Activated CD4-positive, alpha-beta T cell treated with anti-CD3 and anti-CD28 coated beads for 24 hours (primary cell): ENCODE measurements at places on chromosomes 12 and 14.

DNA sequence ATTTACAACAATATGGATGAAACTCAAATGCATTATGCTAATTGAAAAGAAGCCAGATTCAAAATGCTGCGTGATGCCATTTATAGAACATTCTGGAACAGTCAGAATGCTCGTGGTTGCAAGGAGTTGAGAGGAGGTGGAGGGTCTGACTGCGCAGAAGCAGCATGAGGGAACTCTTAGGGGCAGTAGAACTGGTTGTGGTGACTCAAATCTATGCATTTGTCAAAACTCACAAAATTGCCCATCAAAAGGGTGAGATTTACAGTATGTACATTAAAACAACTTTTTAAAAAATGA is 113.7 kb upstream of the PDZRN4 start:
- no peak for DNase-seq

GRCh38 chr12:52054833-52055730 is 3.8 kb downstream of the NR4A1 start:
- no peak for DNase-seq

- no peak for DNase-seq
Observed at GRCh38 chr14:104096751-104097700, 11.5 kb downstream of the ASPG start.

DNA sequence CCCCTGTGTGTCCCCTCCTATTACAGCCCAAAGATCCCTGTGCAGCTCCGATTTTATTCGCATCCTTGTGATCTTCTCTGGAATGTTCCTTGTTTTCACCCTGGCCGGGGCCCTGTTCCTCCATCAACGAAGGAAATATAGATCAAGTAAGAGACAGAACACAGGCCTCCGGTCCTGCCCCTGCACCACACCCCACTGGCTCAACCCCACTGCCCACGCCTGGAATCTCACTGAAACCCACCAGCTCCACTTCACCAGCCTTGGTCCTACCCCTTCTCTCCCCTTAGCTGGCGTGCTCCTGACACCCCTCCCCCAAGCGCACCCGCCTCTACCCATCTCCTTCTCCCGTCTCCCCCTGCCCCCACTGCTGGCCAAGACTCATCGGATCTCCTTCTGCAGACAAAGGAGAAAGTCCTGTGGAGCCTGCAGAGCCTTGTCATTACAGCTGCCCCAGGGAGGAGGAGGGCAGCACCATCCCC is 934 bp upstream of the TAPBPL start:
- no peak for DNase-seq

- no peak for DNase-seq
Observed at GRCh38 chr14:82421286-82421685, 887.6 kb upstream of the SEL1L start.
